ENCODE measurements at places on chromosomes 3 and 15. TPM values are rescaled to one million over a fixed set of nuclear protein-coding genes. Genes with fewer than 3 reads are reported as not detected.

The DNAH12 gene
- total RNA-seq = 0.74 TPM

The CTXND1 gene
- 0.74 TPM for total RNA-seq

The NR1I2 gene
- 0.74 TPM for total RNA-seq

The FGF7 gene
- total RNA-seq = 1.2 TPM

The SLC27A2 gene
- 3.0 TPM for total RNA-seq

The RTP1 gene
- total RNA-seq = 0.25 TPM

The STRIT1 gene
- total RNA-seq = not detected

The WNT7A gene
- 9.6 TPM for total RNA-seq

The IFRD2 gene
- total RNA-seq = 10.8 TPM

The NCEH1 gene
- 5.2 TPM for total RNA-seq

The ATP2B2 gene
- 76.2 TPM for total RNA-seq

The CD86 gene
- total RNA-seq = 1.2 TPM

The MASP1 gene
- 42.0 TPM for total RNA-seq

The OR4F6 gene
- not detected for total RNA-seq

The MYZAP gene
- 0.25 TPM for total RNA-seq

The HRH1 gene
- 1.7 TPM for total RNA-seq

The ATP8B4 gene
- total RNA-seq = 4.4 TPM

The PLA2G4D gene
- total RNA-seq = not detected

The TGM5 gene
- not detected for total RNA-seq

The C3orf20 gene
- not detected for total RNA-seq

The CADM2 gene
- 63.7 TPM for total RNA-seq

The ABI3BP gene
- 3.0 TPM for total RNA-seq

The ADAMTSL3 gene
- 16.2 TPM for total RNA-seq

The GOLGA6L7 gene
- total RNA-seq = not detected

The CCR2 gene
- total RNA-seq = 0.25 TPM

The SNUPN gene
- 19.7 TPM for total RNA-seq

The GADL1 gene
- total RNA-seq = 1.2 TPM

The LNP1 gene
- total RNA-seq = 7.6 TPM

The CLDN16 gene
- total RNA-seq = 0.25 TPM

The CELF6 gene
- 10.3 TPM for total RNA-seq

The ZIC1 gene
- 12.3 TPM for total RNA-seq

The CLEC3B gene
- total RNA-seq = 19.2 TPM

The TP63 gene
- 0.25 TPM for total RNA-seq

The IL17RB gene
- total RNA-seq = 2.2 TPM
